Activated T-helper 1 cell treated with anti-CD3 and anti-CD28 coated beads, Interleukin-2, amount 50 U/mL, for 16 hours (primary cell): ENCODE measurements at places on chromosomes 7 and 10.

DNA sequence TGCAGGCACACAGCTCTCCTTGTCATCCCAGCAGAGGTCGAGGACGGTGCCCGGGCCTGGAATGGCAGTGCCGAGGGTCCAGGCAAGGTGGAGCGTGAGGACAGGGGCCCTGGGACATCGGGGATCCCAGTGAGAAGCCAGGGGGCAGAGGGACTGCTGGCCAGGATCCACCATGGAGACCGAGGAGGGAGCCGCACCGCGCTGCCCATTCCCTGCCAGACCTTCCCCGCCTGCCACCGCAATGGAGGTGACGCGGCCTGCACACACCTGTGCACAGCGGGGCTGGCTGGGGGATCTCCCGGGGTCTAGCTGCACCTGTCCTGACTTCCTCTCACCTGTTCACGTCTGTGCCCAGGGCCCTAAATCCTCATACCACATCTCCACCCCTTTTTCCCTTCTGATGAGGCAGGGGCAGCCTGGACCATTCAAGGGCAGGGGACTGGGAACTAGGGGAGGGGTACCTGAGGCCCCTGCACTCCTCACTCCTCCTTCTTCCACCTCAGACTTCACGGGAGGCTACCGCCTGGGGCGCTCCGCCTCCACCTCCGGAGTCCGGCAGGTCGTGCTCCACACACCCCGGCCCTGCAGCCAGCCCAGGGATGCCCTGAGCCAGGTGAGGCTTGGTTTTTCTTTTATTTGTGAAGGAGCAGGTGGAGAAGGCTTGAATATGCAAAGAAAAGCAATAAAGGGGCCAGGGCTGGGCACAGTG lies 6.9 kb downstream of the NYAP1 start:
- DNase-seq, result no peak

DNA sequence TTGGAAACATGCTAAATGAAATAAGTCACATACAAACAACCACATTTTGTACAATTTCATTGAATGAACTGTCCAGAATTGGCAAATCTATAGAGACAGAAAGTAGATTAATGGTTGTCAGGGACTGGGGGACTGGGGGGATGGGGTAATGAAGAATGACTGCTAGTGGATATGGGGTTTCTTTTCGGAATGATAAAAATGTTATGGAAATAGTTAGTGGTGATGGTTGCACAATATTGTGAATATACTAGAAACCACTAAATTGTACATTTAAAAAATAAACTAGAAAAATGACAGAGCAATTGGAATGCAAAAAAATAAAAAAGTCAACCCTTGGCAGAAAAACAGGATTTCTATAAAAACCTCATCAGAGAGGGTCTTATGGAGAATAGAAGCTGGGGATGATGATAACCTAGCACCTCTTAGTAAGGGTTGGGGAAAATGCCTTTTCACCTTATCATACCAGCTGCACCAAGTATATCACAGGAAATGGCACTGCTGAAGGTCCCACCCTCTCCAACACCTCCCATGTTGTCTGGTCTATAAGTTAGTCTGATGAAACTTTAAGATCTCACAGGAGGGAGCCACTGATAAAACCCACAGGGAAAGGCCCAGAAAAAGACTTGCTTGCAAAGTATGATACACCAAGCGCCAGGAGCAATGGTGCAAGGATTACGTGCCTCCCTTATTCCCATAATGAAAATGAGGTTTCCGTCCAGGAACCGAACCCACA lies 23.1 kb upstream of the JAZF1 start:
- no peak for DNase-seq

- DNase-seq, result no peak
These were observed 233.0 kb downstream of the ADARB2 start for GRCh38 chr10:1504286-1504685.

GRCh38 chr7:108522780-108523179 lies 3.2 kb downstream of the PNPLA8 start:
- DNase-seq, result no peak

- DNase-seq, result no peak
These were observed 56.5 kb upstream of the KDM7A start for GRCh38 chr7:140232957-140233917.
